Mucosa of descending colon (tissue), 3 donors: ENCODE measurements at places on chromosomes 4 and X. TPM values are rescaled to one million over a fixed set of nuclear protein-coding genes. Genes with fewer than 3 reads are reported as not detected.

DNA sequence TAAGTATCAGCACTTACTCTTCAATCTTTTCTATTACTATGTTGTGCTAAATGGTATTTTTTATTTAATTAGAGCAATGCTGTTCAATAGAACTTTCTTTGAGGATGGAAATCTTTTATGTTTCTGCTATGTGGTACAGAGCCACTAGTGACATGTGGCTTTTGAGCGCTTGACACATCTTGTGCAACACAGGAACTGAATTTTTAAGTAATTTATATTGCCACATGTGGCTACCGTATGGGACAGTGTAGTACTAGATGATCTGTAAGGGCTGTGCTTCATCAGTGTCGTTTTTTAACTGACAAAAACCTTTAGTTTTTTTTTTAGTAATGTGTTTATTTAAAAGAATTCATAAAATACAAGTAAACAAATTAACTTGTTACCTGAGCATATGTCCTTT lies 22.4 kb downstream of the HPRT1 start:
- DNase-seq, result no peak

DNA sequence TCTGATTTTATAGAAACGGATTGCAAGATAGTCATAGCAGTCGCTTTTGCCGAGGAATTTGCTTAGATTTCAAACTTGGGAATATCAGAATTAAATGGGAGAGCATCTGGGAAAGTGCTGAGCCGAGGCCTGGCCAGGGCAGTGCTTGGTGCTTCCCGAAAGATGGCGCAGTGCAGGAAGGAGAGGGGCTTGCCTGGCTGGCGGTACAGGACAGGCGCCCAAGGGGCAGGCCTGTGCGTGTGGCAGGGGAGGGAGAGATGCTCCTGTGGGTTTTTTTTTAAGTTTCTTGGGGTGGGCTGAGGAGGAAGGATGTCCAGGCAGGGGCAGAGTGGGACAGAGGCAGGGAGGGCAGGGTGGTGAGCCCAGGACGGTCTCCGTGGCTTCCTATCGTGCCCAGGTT lies 241.1 kb downstream of the AFAP1 start:
- no peak for DNase-seq

GRCh38 chr4:48141048-48141447 lies 7.0 kb upstream of the TXK start:
- DNase-seq, result no peak

Gene AKAP4
- total RNA-seq, result not detected

Gene HTATSF1
- 35.8 TPM for total RNA-seq

GRCh38 chrX:19194285-19195242 lies 72.3 kb upstream of the ADGRG2 start:
- DNase-seq, result no peak

Gene MAP7D3
- total RNA-seq, result 4.4 TPM

- no peak for DNase-seq
These were observed 46.1 kb downstream of the GRK4 start for GRCh38 chr4:3009422-3009821.

GRCh38 chr4:83782591-83782990 lies 246.7 kb downstream of the GPAT3 start:
- no peak for DNase-seq

Gene PPEF2
- total RNA-seq, result 0.43 TPM

GRCh38 chrX:9789555-9789954 lies 3.3 kb downstream of the SHROOM2 start:
- DNase-seq, result no peak

GRCh38 chrX:129781680-129782495 lies 2.1 kb downstream of the SASH3 start:
- no peak for DNase-seq

DNA sequence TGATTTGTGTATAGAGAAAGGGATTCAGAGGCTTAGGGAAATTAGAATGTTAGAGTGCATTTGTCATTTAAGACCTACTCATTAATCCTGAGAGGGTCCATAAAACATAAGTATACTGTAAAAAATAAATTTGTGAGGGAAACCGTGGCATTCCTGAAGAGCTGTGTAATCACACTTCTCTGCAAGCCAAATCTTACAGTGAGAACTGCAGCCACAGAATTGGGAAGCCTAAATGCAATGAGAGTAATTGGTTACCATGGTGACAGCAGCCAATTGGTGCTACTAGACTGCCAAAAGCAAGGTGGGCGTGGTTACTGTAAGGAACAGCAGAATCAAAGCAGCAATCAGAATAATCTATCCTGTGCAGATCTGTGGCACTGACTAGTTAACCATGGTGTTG lies 345.2 kb upstream of the GRID2 start:
- no peak for DNase-seq

DNA sequence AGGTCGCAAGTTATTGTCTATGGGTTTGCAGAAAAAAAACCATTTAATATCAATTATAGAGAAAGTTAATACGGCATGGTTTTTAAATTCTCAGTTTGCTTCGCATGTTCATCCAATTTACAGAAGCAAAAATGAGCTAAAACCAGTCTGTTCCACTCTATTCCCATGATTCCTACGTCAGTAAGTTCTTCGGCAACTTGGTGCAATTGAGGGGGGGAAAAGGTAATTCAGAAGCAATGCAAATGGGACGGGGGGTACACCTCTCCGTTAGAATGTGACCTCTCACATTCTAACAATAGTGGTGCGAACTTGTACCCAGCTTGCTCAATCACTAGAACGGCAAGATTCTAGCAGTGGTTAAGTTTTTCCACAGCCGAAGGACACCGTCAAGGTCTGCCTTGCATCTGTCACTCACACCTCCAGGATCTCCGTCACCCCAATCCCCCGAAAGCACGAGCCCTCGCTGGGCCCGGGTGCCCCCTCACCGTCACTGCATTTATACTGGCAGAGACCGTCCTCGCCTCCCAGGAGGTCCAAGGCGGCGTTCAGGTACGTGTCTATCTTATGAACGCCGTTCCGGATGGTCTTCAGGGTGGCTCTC lies 653 bp downstream of the PLA2G12A start:
- DNase-seq, result no peak

DNA sequence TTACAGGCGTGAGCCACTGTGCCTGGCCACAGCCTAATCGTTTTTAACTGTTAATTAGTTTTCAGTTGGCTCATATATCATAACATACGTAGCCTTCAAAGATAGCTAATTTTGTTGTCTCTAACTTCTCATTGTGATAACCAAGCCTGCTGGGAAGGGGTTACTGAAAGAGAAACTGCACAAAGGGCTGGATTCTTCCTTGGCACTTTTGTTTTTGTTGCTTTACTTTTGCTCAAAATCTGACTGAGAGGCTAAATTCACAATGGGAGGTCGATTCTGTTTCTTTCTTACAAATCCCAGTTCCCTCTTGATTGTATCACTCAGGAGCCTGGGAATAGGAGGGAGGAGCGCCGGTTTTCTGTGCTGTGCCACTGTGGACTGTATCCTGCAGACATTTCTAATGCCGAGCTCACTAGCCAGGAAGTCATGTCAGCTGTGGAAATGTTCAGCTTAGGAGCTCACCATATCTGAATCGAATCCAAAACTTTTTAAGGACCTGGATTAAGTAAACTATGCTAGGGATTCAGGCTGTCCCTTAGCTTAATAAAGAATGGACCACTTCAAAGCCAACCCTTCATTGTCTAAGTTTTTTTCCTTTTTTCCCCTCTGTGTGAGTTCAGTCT lies 120.5 kb upstream of the FAT1 start:
- DNase-seq, result peak; percentile 38

DNA sequence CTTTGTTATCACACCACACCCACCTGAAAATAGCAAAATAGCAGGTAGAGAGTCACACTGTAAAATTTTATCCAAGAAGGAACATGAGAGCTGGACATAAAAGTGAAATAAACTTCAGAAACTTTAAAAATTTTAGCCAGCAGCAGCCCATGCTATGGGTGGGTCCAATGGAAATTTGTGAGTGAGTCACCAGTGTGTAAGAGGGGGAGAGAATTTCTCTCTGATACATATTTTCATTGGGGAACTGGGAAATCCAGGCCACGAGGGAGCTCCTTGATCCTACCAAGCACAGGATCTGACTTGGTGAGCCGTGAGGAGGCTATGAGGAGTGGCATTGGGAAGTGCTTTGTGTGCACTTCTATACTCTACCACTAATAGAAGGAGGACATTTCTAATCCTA lies 136.3 kb downstream of the FAAH2 start:
- no peak for DNase-seq

Gene FGF2
- total RNA-seq, result 45.0 TPM

- DNase-seq, result peak; percentile 59
These were observed 809 bp downstream of the MND1 start for GRCh38 chr4:153345012-153345981.

Gene PROM1
- 69.6 TPM for total RNA-seq

DNA sequence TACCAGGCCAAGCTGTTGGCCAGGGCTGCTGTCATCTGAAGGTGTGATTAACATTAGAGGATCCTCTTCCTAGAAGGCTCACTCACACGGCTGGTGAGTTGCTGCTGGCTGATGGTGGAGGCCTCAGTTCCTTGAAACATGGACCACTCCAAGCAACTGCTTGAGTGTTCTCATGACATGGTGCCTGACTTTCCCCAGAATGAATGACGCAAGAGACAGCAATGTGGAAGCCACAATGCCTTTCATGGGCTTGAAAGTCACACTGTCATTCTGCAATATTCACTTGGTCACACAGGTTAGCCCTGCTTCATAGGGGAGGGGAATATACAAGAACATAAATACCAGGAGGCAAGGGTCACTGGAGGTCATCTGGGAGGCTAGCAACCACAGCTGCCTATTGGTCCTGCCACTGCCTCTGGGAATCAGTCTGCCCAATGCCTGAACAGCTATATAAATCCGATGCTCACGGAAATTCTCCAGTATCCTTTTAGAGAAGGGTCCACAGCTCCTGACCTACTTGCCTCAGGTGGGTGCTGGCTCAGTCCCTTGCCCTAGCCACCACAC lies 97.1 kb upstream of the MAML3 start:
- no peak for DNase-seq

Gene PAGE2B
- not detected for total RNA-seq

DNA sequence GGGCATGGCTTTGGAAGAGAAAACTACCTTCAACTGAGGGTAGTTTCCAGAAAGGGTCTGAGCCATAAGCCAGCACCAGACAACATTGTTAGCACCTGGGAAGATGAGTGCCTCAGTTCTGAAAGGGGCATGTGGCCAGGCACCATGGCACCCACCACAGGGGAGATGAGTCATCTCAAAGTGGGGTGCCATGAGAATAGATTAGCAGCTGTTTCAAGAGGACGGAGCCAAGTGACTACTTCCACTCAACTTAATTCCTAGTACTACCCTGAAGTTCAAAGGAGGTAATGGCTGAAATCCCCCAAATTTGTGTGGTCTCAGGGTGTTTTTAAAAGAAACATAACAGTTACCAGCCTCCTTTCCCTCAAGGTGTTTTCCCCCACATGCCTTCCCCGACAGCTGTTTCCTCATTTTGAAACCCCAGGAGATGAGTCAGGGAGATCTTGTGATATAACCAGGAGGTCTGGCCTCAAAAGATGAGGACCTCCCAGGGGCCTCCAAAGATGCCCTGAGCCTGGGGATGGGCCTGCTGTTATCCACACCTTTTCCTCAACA lies 27.8 kb upstream of the FTHL17 start:
- no peak for DNase-seq

DNA sequence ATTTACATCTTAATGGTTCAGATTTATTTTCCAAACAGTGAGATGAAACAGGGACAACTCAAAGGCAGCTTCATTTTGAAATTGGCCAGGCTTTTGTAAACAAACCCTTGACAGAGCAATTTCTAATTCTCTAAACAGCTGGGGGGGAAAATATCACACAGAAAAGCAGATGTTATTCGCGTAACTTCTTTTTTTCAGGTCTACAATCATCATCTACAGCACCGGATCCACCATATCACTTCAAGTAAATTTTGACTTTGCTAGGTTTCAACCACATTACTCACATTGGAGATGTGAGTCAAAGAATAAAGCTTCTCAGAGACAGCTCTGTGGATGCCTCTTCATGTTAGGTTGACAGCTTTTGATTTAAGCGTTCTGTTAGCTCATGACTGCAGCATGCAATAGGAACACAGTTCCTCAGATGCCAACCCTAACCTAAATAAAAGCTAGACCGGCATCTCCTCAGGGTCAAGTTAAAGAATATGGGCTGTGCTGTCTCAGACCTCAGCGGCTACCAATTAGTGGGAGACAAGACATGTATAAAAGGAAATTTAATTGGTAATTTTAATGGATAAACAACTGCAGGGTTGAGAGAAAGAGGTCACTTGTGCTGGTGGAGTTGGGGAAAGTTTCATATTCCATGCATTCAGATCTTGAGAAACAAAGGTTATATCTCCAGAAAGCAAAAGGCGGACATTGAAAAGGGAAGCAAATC lies 26.8 kb downstream of the AMELX start:
- no peak for DNase-seq

Gene SPANXN3
- total RNA-seq, result not detected

Gene AR
- total RNA-seq, result 1.2 TPM

- no peak for DNase-seq
These were observed 56.9 kb downstream of the MAD2L1 start for GRCh38 chr4:120009731-120010130.

Gene USP9X
- 88.9 TPM for total RNA-seq

Gene CLTRN
- not detected for total RNA-seq

GRCh38 chr4:143344041-143344440 lies 7.4 kb downstream of the GAB1 start:
- DNase-seq, result no peak

GRCh38 chr4:212438-213188 lies 88.3 kb downstream of the ZNF718 start:
- DNase-seq, result no peak

GRCh38 chr4:173520921-173521466 lies 9.0 kb downstream of the HAND2 start:
- no peak for DNase-seq

GRCh38 chrX:53287493-53288138 lies 6.2 kb upstream of the IQSEC2 start:
- peak; percentile 70 for DNase-seq

Gene PACRGL
- 23.2 TPM for total RNA-seq

- DNase-seq, result no peak
These were observed 2403.2 kb downstream of the ARAP2 start for GRCh38 chr4:33841120-33841519.

Gene FAM53A
- total RNA-seq, result 0.65 TPM

DNA sequence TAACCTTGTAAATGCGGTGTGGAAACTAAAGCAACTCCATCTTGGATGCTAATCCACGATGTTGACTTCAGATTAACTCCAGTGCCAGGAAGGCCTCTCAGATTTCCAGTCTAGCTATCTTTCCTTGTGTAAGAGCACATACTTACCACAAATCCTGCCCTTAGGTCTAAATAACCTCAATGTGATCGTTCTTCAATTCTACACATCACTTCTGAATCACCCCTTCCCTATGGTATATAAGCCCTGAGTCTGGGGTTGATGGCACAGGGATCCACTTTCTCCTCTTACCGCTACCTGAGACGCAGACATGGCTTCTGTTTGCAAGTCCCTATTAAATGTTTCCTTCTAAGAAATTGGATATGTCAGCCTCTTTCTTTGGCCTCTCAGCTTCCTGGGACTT lies 17.5 kb upstream of the ZNF41 start:
- no peak for DNase-seq
